NCI-H1105 treated with DMSO at 0.1 percent for 48 hours (cell line): ENCODE measurements at places on chromosomes 3 and 15.

DNA sequence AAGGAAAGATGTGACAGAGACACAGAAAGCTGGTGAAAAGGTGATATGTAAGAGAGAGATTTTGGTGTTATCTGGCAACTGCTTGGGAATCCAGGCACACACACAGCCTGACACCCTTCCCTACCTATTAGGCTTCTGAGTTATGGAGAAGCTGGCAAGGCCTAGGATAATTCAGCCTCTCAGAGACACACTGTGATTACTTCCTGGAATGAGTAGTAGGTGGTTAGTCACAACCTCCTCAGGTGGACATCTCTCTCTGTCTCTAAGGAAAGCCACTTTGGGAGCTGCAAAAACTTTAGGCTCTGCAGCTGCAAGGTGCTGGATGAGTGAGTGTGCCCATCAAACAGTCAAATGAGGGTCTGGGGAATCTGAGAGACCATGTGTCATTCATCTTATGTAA is 201.9 kb downstream of the PDCD6IP start:
- DNase-seq = no peak

DNA sequence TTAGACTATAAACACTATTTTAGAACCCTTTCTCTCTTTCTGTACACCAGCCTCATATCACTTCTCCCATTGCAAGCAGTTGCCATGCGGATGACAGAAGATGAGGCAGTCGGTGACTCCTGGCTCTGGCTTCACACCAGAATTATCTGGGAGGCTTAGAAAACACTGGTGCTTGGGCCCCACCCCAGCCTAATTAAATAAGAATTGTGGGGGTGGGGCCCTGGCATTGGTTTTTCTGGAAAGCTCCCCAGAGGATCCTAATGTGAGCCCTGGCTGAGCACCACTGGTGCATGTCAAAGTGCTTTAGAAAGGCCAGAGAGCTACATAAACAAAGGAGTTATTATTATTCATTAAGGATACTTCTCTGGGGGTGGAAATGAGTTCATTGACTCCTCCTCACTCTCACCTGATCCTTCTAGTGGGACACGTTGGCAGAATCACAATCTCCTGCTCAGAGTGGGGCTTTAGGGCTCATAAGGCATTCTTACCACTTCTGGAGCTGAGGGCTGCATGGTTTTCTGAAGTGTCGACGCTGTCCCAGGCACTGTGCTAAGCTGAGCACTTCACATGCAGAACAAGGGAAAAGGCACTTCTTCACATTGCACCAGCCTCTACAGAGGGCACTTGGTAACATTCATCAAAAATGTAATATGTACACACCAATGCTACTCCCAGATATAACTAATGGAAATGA is 188.5 kb upstream of the TLE3 start:
- DNase-seq = peak; percentile 22

DNA sequence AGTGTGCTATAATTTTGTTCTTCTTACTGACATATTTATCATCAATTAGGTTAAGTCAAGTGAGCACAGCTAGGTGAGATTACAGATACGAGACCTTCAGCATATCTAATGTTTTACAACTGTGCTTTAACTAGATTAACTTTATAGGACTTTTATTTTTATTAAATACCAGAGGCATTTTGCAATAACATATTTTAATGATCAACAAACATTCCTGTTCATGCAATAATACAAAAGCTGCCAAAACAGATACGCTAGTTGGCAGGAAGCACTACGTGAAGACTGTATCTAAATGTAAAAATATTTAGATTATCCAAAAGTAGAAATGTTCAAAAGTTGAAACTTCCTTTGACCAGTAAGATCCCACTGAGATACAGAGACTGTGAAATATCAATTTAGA is 139.1 kb downstream of the CBLB start:
- no peak for DNase-seq

GRCh38 chr3:108183181-108183580 is 39.0 kb downstream of the IFT57 start:
- peak; percentile 78 for DNase-seq

DNA sequence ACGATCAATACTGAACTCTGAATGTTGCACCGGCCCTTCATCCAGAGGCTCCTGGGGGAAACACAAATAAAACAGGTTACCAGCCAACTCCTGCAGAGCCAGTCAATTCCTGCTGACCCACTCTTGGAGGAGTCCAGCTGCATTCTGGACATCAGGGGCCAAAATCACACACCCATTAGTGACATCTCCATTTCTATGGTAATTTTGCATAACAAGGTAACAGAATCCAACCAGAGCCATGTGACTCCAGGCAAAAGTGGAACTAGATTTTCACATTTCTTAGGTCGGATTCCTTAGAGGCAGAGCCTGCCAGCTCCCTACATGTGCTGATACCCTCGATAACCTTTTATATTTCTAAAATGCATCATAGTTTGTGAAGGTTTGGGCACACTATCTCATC is 119.2 kb upstream of the CTNNB1 start:
- DNase-seq = no peak
